ENCODE measurements at places on chromosomes 16 and 17.

GRCh38 chr16:75097941-75098901, 18.4 kb downstream of the LDHD start:
- DNase-seq = peak; percentile 24

- DNase-seq = no peak
These were observed 8.5 kb upstream of the KPNB1 start for GRCh38 chr17:47641202-47641601.

DNA sequence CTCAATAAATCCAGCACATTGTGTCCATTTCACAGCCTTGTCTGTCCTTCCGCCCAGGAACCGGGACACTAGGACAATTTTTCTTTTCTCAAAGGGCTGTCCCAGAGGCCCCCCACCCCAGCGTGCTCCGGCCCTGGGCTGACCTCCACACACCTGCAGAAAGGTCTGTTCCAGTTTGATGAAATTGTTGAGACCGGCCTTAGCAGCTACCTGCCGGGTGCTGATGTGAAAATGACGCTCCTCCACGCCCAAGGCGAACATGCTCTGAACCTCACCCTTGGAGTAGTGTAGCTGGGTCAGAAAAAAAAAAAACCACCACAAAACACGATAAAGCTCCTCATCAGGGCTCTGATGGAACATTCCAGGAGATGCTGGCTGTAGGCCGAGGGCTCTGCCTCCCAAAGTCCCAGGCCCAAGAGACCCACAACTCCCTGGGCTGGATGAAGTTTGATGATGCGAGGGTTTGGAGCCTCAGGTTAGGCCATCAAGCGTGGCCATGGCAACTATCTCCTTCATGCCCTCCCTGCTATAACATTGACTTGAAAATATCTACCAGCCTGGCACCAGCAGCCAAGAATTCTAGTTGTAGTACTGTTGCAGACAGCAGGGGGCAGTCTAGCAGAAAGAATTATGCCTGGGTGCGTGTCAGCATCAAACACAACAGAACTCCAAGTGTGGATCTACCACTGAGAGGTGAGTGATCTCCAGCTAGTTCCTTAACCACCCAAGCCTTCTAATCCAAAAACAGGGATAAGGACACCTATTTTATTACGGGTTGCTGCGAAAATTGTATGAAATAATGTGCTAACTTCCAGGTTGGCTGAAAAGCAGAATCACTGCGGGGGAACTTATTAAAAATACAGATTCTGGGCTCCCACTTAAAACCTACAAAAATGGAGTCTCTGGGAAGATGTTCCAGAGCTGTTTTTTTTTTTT, 62.1 kb downstream of the RMI2 start:
- peak; percentile 46 for DNase-seq

DNA sequence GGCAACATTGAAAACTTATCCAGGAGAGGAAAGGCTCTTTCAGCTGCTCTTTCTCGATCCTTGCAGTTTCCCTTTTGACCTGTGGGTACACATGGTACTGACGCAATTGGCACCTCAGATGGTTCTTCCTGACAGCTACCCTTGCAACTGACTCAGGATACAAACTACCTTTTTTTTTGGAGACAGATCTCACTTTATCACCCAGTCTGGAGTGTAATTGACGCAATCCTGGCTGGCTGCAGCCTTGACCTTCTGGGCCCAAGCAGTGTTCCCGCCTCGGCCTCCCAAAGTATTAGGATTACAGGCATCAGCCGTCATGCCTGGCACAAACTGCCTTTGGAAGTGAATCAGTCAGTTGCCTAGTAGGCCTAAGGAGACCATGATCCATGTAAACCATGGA, 607.2 kb downstream of the WWOX start:
- DNase-seq = no peak

GRCh38 chr17:22600644-22601298, 908.4 kb downstream of the KCNJ18 start:
- DNase-seq = no peak

- DNase-seq = no peak
These were observed 359.6 kb upstream of the CCL2 start for GRCh38 chr17:33895491-33895890.

GRCh38 chr17:80872501-80873306, 118.9 kb upstream of the CHMP6 start:
- DNase-seq = no peak

GRCh38 chr17:72591289-72592241, 470.7 kb downstream of the SOX9 start:
- DNase-seq = no peak

- DNase-seq = no peak
These were observed 36.1 kb upstream of the FASN start for GRCh38 chr17:82134101-82134500.

GRCh38 chr17:55577687-55578086, 66.4 kb upstream of the SMIM36 start:
- no peak for DNase-seq

GRCh38 chr17:55680686-55681341, 41.9 kb downstream of the TMEM100 start:
- no peak for DNase-seq

GRCh38 chr17:12571606-12572005, 94.1 kb upstream of the MYOCD start:
- DNase-seq = no peak

DNA sequence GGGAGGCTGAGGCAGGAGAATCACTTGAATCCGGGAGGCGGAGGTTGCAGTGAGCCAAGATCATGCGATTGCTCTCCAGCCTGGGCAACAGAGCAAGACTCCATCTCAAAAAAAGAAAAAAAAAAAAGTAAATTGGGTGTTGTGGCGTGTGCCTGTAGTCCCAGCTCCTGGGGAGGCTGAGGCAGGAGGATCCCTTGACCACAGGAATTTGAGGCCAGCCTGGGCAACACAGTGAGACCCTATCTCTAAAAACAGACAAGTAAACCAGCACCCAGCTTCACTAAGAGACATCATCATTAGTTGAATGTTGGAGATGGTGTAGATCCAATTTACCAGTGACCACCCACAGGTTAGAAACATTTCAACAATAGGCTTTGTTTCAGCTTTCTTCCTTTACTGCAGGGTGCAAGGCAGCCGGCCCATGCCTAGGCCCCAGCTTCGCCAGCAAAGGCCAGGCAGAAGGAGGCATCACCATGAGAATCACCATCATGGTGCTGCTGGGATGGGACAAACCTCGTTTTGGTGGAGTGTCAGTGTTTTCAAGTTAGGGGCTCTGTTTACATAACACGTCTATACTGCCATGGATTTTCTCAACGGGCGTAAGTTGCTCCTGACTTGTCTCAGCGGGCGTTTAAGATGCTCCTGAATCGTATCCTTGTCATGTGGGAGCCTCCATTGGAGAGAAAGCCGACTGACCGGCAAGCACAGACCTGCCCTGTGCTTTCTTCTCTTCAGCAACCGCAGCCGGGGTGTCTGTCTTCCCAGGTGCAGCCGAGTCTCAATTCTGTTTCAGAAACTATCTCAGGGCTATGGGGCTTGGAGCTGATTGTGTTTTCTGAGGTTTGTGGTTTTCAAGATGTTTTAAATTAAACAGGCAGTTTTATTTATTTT, 7.3 kb downstream of the TCF25 start:
- no peak for DNase-seq

DNA sequence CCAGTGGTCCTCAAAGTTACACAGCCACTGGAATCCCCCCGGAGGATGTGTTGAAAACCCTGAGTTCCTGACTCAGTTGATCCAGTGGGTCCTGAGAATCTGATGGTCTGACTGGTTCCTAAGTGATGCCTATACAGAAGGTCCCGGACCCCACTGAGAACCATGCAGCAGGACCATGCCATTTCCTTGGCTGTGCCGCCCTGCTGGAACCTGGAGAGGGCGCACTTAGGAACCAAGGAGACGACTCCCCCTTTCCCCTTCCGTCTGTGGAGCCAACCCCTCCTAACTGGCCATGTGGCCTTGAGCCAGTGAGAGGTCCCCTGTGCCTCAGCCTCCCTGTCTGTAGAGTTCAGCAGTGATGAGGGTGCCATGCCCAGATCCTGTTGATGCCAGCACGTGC, 22.0 kb downstream of the C16orf74 start:
- DNase-seq = no peak

DNA sequence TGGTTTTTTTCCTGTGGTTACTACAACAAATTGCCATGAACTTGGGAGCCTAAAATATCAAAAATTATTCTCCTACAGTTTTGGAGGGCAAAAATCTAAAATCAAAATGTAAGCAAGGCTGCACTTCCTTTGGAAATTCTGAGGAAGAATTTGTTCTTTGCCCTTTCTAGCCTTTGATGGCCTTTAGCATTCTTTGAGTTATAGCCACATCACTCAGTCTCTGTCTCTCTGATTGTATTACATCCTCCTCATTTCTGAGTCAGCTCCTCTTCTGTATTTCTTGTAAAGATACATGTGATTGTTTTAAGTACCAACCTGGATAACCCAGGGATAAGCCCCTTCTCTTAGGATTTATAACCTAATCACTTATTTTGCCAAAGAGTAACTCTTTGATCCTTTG, 282.0 kb downstream of the BCAS3 start:
- no peak for DNase-seq

GRCh38 chr16:30406795-30407101, 658 bp upstream of the ZNF771 start:
- DNase-seq = no peak

- DNase-seq = no peak
These were observed 47.2 kb downstream of the ANKRD11 start for GRCh38 chr16:89442990-89443726.

DNA sequence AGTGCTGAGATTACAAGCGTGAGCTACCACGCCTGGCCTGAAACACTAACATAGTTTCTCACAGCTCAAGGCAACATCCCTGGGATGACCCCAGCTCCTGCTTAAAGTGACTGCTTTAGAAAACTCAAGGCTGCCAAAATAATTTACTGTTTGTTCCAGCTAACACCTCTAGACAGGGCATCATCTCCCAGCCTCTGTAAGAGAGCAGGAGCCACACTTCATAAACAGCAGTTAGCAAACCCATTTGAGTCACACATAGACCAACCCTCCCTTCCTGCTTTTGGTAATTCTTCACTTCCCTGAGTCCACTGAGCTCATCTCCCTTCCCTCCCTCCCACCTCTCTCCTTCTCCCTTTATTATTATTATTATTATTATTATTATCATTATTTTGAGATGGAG, 201.3 kb downstream of the XYLT1 start:
- DNase-seq = no peak

- no peak for DNase-seq
These were observed 716 bp upstream of the HIC1 start for GRCh38 chr17:2054262-2054511.

DNA sequence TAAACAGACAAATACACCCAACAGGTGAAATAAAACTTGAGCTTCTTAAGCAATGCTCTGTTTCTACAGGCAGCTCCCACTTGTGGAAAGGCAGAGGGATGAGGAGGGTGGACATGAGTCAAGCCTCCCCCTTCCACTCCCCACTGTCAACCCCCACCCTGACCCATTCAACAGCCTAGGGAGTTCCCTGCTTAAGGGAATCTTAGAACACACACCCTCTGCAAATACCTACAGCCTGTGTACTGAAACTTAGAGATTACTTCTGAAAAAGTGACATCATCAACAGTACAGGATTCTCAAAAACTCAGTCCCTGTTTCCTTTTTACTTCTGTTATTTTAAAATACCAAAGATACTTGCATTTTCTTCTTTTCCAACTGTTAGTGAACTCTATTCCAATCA, 345.4 kb downstream of the SOX9 start:
- no peak for DNase-seq

DNA sequence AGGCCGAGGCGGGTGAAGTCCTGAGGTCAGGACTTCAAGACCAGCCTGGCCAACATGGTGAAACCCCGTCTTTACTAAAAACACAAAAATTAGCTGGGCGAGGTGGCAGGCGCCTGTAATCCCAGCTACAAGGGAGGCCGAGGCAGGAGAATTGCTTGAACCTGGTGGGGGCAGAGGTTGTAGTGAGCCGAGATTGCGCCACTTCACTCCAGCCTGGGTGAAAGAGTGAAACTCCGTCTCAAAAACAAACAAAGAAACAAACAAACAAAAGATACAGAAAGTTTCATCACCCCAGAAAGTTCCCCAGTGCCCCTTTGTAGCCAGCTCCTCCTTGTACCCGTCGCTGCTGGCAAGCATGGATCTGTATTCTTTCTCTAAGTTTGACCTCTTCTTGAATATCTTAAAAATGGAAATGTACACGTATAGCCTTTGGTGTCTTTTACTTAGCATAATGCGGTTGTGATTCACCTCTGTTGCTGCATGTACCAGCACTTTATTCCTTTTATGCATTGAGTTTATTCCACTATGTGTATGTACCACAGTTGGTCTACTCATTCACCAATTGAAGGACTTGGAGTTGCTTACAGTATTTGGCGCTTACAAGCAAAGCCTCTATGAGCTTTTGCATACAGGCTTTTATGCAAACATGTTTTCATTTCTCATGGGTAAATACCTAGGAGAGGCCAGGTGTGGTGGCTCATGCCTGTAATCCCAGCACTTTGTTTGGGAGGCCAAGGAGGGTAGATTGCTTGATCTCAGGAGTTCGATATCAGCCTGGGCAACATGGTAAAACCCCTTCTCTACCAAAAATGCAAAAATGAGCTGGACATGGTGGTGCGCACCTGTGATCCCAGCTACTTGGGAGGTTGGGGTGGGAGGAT, 87.5 kb upstream of the CLEC18A start:
- no peak for DNase-seq

DNA sequence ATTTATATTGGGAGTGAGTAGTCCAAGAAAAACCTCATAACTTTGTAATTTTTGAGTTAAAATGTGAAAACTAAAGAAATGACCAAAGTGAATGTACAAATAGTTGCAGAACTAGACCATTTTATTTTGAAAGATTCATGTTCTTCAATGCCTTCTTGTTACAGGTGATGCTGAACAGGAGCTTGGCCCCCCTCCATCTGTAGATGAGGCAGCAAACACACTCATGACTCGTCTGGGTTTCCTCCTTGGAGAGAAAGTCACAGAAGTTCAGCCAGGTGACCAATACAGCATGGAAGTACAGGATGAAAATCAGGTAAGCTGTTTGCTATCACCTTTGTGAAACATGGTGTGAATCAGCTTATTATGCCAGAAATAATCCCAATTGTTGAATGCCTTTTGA, 227.8 kb downstream of the TANC2 start:
- DNase-seq = no peak

- no peak for DNase-seq
These were observed 1.9 kb upstream of the CBFB start for GRCh38 chr16:67027046-67027445.

DNA sequence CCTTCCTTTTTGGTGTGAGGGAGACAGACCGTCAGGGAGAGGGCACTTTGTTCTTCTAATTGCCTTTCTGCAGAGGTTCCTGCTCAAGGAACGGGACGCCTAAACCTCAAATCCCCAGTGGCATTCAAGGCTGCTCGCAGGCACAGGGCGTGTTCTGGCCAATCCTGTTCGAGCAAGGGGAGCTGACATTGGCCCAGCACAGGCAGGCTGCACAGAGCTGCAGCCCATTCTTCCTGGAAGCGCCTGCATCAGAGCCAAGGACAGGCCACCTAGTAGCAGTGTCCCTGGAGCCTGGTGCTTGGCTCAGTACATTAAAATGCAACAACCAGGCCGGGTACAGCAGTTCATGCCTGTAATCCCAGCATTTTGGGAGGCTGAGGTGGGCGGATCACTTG, 72.2 kb upstream of the CREBBP start:
- no peak for DNase-seq

Data from stimulated activated CD8-positive, alpha-beta memory T cell treated with anti-CD3 and anti-CD28 coated beads, Interleukin-15, amount 100 ng/mL, for 1 hour (primary cell).